Melanocyte of skin (primary cell): ENCODE measurements at places on chromosomes 11 and 22. TPM values are rescaled to one million over a fixed set of nuclear protein-coding genes. Genes with fewer than 3 reads are reported as not detected.

The LARGE2 gene
- total RNA-seq: not detected in 2 replicates

The BIRC3 gene
- total RNA-seq: 4.0 and 7.9 TPM in 2 replicates

The ZBTB16 gene
- 0.31 and 0.67 TPM in 2 replicates for total RNA-seq

The TMEM179B gene
- total RNA-seq: 60.6 and 74.9 TPM in 2 replicates

The SCT gene
- not detected in 2 replicates for total RNA-seq

The FGF3 gene
- not detected in 2 replicates for total RNA-seq

The CSNK2A3 gene
- total RNA-seq: 3.4 and 4.0 TPM in 2 replicates

The USP2 gene
- 0.73 and 1.0 TPM in 2 replicates for total RNA-seq

The HEPN1 gene
- total RNA-seq: not detected in 2 replicates

The GRAP2 gene
- under 0.01 and 2.5 TPM in 2 replicates for total RNA-seq

The GGTLC2 gene
- total RNA-seq: not detected in 2 replicates

The PLAAT5 gene
- total RNA-seq: not detected in 2 replicates
